ENCODE measurements at places on chromosomes 4 and X.

DNA sequence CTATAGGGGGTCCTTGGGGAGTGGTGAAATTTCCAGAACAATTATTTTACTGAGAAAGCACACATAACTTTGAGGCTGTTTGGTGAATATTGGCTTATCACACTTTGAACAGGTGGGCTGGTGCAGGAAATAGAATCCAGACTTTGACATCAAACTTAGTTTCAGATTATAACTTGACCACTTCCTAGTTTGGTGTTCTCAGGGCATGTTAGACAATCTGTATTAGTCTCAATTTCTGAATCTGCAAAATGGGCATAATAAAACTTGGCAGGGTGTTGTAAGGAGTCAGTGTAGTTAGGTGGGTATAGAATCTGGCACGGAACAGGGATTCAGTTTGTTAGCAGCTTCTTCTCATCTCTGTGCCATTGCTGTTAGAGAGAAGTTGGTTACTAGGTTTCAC lies 43.3 kb upstream of the MBNL3 start:
- no peak for DNase-seq

DNA sequence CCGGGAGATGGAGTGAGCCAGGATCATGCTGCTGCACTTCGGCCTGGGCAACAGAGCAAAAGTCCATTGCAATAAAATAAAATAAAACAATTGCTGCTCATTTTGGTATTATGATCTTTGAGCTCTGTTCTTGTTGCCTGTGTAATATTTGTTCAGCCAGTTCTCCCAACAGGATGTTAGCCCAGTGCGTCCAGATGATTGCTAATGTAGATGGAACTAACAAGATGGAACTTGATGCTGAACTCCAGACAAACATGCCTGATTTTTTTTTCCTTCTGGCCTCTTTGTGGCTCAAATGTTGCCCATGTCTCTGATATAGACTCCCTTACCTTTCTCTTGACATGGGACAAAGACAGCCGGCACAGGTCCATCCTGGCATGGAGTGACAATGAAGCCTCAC lies 15.8 kb downstream of the SSX5 start:
- no peak for DNase-seq

GRCh38 chrX:80749404-80749803 lies 60.3 kb downstream of the BRWD3 start:
- no peak for DNase-seq

- DNase-seq: no peak
These were observed 95.1 kb downstream of the RASL11B start for GRCh38 chr4:52957220-52957686.

GRCh38 chr4:85701861-85702321 lies 226.9 kb downstream of the ARHGAP24 start:
- no peak for DNase-seq

DNA sequence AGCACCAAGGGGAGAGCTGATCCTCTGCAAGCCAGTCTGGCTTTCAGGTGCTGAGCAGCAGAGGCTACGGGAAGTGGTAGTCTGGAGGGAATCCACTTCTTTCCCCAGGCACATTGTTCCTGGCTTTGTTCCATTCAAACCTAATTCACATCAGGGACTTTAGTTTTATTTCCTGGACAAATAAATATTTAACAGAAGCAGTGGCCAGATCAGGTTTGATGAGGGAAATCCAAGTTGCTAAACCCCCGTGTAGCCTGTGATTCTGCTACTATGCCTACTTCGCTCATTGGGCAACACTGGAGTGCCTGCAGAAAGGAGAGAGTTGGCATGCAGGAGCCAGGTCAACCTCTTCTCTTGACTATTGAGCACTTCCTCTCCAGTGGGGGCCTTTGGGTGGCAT lies 13.8 kb upstream of the STBD1 start:
- DNase-seq: no peak

DNA sequence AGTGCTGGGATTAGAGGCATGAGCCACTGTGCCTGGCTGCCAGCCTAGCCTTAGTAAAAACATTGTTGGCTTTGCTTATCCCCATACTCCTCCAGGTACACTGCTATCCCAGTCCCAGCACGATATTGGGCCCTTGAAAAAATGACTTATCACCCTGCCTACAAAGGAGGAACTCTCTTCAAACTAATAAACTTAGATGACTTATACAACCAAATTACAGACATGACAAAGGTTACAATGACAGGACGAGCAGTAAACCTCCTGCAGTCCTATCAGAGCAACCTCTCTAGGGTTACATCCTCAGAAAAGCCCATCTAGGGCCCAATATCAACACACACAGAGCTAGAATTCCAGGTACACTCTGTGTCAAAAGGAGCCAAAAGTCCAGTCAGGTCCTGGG lies 5.7 kb upstream of the HERC5 start:
- DNase-seq: no peak

GRCh38 chr4:155241664-155242063 lies 33.2 kb downstream of the NPY2R start:
- DNase-seq: no peak

- DNase-seq: no peak
These were observed 131.1 kb downstream of the HS3ST1 start for GRCh38 chr4:11297627-11298026.

- no peak for DNase-seq
These were observed 159.1 kb upstream of the KIT start for GRCh38 chr4:54498661-54499111.

- no peak for DNase-seq
These were observed 36.2 kb upstream of the USP38 start for GRCh38 chr4:143148521-143148920.

DNA sequence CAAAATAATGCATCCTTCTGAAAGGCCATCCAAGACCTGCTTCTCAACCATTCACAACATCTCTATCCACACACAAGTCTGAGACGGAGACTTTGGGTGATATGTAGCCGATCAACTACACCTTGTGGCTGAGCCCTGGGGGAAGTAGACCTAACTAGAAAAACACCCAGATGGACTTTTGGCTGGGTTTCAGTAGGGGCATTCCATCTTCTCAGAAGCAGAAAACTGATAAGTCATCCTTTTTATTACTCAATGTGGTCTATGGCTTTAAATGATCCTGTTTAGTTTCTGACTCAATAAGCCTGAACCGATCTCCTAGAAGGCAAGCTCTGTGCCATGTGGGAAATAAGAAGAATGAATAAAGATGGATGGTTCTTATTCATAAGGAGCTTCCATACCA lies 82.5 kb upstream of the AFF2 start:
- DNase-seq: no peak

DNA sequence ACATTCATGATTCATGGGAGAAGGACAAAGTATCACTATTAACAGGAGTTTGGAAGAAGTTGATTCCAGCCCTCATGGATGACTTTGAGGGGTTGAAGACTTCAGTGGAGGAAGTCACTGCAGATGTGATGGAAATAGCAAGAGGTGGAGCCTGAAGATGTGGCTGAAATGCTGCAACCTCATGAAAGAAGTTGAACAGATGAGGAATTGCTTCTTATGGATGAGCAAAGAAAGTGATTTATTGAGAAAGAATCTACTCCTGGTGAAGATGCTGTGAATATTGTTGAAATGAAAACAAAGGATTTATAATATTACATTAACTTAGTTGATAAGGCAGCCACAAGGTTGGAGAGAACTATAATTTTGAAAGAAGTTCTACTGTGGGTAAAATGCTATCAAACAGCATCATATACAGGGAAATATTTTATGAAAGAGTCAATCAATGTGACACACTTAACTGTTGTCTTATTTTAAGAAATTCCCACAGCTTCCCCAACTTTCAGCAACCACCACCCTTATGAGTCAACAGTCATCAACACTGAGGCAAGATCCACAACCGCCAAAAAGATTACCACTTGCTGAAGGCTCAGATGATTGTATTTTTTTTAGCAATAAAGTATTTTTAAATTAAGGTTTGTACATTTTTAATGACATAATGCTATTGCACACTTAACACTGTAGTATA lies 302.6 kb downstream of the CBLL2 start:
- DNase-seq: no peak

DNA sequence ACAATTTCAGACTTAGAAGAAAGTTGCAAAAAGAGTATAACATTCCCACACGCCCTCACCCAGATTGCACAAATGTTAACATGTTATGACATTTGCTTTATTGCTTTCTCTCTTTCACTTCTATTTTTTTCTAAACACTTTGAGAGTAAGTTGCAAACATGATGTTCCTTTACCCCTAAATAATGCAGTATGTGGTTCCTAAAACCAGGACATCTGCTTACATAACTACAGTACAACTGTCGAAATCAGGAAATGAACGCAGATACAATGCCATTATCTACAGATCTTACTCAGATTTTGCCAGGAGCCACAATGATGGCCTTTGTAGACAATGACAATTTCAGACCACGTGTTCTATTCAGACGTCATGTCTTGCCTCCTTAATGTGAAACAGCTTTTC lies 22.4 kb downstream of the SH3TC1 start:
- no peak for DNase-seq

GRCh38 chrX:38891641-38892413 lies 90.6 kb downstream of the MID1IP1 start:
- DNase-seq: no peak

- no peak for DNase-seq
These were observed 1826.6 kb upstream of the AGA start for GRCh38 chr4:179268791-179269190.

- no peak for DNase-seq
These were observed 96.8 kb upstream of the FAT1 start for GRCh38 chr4:186820391-186820891.

Data from stimulated activated CD8-positive, alpha-beta memory T cell treated with anti-CD3 and anti-CD28 coated beads, Interleukin-15, amount 100 ng/mL, for 24 hours (primary cell).